ENCODE measurements at places on chromosomes 6 and 20. TPM values are rescaled to one million over a fixed set of nuclear protein-coding genes. Genes with fewer than 3 reads are reported as not detected.

- H3K4me3 ChIP-seq, result no peak overlapping the region
- DNase-seq, result no peak
- H3K27me3 ChIP-seq, result no peaks in the 10 kb centered on the region
- no peak overlapping the region for H3K27ac ChIP-seq
- H3K4me1 ChIP-seq, result no peaks in the 10 kb centered on the region
- H3K36me3 ChIP-seq, result no peaks in the 10 kb centered on the region
These were observed 105.7 kb downstream of the EDN1 start for GRCh38 chr6:12395898-12396297.

IMPG1 gene
- 0.29 TPM for polyA plus RNA-seq

- no peaks in the 10 kb centered on the region for H3K27me3 ChIP-seq
- DNase-seq, result no peak
- no peaks in the 10 kb centered on the region for H3K4me1 ChIP-seq
- no peaks in the 10 kb centered on the region for H3K36me3 ChIP-seq
- no peak overlapping the region for H3K4me3 ChIP-seq
These were observed 57.9 kb downstream of the HLA-A start for GRCh38 chr6:30000156-30000791.

DNA sequence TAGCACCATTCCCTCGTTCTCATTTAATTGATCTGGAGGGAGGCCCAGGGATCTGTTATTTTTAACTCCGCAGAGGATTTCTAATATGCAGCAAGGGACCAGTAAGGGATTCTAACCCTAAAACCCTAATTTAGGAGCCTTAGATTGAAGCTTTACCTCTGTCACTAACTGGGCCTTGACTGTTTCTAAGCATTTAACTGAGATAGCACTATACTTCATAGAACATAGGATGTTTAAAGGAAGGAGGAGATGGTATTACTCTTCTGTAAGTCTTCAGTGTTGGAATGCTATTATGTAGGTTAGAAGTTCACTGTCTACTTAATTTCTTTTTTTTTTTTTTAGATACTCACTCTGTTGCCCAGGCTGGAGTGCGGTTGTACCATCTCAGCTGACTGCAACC lies 242.5 kb downstream of the ZFAND3 start:
- no peak overlapping the region for H3K4me3 ChIP-seq
- H3K36me3 ChIP-seq, result no peaks in the 10 kb centered on the region
- no peaks in the 10 kb centered on the region for H3K27me3 ChIP-seq

- no peak overlapping the region for H3K27ac ChIP-seq
- no peak overlapping the region for H3K4me3 ChIP-seq
- H3K36me3 ChIP-seq, result no peaks in the 10 kb centered on the region
- no peak for DNase-seq
- H3K27me3 ChIP-seq, result no peaks in the 10 kb centered on the region
- no peaks in the 10 kb centered on the region for H3K4me1 ChIP-seq
These were observed 7.2 kb upstream of the ABHD12 start for GRCh38 chr20:25397821-25398220.

GRCh38 chr6:159533568-159533967 lies 159.5 kb downstream of the SOD2 start:
- no peaks in the 10 kb centered on the region for H3K36me3 ChIP-seq
- no peak overlapping the region for H3K27ac ChIP-seq
- no peak for DNase-seq
- H3K4me3 ChIP-seq, result no peak overlapping the region
- no peaks in the 10 kb centered on the region for H3K27me3 ChIP-seq
- H3K4me1 ChIP-seq, result no peaks in the 10 kb centered on the region

LTB gene
- polyA plus RNA-seq, result 7.2 TPM

DNA sequence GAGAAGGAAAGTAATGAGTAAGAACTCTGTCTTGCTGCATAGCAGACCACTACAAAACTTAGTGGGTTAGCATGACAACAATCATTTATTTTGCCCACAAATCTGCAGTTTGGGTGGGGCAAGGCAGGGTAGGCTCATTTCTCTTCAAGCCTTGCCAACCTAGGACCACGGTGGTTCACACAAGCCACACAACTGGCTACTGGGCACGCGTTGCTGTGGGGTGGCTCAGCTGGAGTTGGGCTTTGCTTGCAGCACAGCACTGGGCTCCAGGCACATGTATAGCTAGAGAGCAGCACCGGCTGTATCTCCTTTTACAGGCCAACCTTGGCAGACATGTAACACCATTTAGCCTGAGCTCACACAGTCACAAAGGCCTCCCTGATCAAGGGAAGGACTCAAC lies 4.6 kb upstream of the NXT1 start:
- H3K4me3 ChIP-seq, result no peak overlapping the region
- no peaks in the 10 kb centered on the region for H3K36me3 ChIP-seq
- no peak for DNase-seq
- no peaks in the 10 kb centered on the region for H3K27me3 ChIP-seq
- peaks cover 6% of the 10 kb centered on the region for H3K4me1 ChIP-seq

- H3K27me3 ChIP-seq, result no peaks in the 10 kb centered on the region
- H3K27ac ChIP-seq, result no peak overlapping the region
- no peaks in the 10 kb centered on the region for H3K4me1 ChIP-seq
- H3K36me3 ChIP-seq, result no peaks in the 10 kb centered on the region
These were observed 5.6 kb upstream of the RBCK1 start for GRCh38 chr20:402496-402885.

- DNase-seq, result no peak
- H3K27me3 ChIP-seq, result no peaks in the 10 kb centered on the region
- H3K27ac ChIP-seq, result no peak overlapping the region
- H3K36me3 ChIP-seq, result no peaks in the 10 kb centered on the region
- H3K4me3 ChIP-seq, result no peak overlapping the region
- H3K4me1 ChIP-seq, result no peaks in the 10 kb centered on the region
These were observed 859.7 kb upstream of the ADGRB3 start for GRCh38 chr6:67775333-67775732.

- H3K4me3 ChIP-seq, result no peak overlapping the region
These were observed 64.8 kb downstream of the SNX9 start for GRCh38 chr6:157887892-157888291.

DNA sequence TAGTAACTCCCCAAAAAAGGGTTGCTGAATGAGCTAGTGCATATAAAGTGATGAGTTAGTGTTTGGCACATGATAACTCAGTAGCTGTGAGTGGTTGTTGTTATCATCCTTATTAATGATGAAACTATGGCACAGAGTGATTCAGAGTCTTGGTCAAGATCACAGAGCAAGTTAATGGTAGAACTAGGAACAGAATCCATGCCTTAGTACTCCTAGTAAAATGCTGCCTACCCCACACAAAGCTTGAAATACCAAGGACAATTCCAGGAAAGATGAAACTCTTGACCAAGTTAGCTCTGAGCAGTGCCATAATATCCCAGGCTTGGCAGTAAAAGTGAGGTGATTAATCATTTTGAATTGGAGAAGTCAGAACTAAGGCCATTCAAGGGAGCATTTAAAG lies 109.1 kb upstream of the ENPP5 start:
- no peaks in the 10 kb centered on the region for H3K4me1 ChIP-seq
- no peak overlapping the region for H3K4me3 ChIP-seq
- no peak overlapping the region for H3K27ac ChIP-seq
- H3K27me3 ChIP-seq, result no peaks in the 10 kb centered on the region

TRIM40 gene
- 7.5 TPM for polyA plus RNA-seq

HLA-DOB gene
- polyA plus RNA-seq, result 2.3 TPM

TUBB gene
- polyA plus RNA-seq, result 309 TPM

GRCh38 chr6:55199239-55199638 lies 24.9 kb downstream of the HCRTR2 start:
- H3K36me3 ChIP-seq, result no peaks in the 10 kb centered on the region
- no peaks in the 10 kb centered on the region for H3K4me1 ChIP-seq
- no peaks in the 10 kb centered on the region for H3K27me3 ChIP-seq
- no peak overlapping the region for H3K4me3 ChIP-seq

- peaks cover 32% of the 10 kb centered on the region for H3K4me1 ChIP-seq
- H3K4me3 ChIP-seq, result no peak overlapping the region
- no peak for DNase-seq
- peak overlapping the region; percentile 79 for H3K27ac ChIP-seq
- no peaks in the 10 kb centered on the region for H3K36me3 ChIP-seq
These were observed 21.7 kb downstream of the ELOVL5 start for GRCh38 chr6:53327017-53327395.

GRCh38 chr20:61662226-61662967 lies 403.3 kb downstream of the TAF4 start:
- no peaks in the 10 kb centered on the region for H3K4me1 ChIP-seq
- no peaks in the 10 kb centered on the region for H3K36me3 ChIP-seq
- DNase-seq, result no peak
- H3K27me3 ChIP-seq, result no peaks in the 10 kb centered on the region
- no peak overlapping the region for H3K27ac ChIP-seq

LHFPL5 gene
- polyA plus RNA-seq, result not detected

GRCh38 chr6:15420959-15421438 lies 175.1 kb downstream of the JARID2 start:
- no peaks in the 10 kb centered on the region for H3K4me1 ChIP-seq
- no peak overlapping the region for H3K4me3 ChIP-seq
- H3K27ac ChIP-seq, result no peak overlapping the region

DNA sequence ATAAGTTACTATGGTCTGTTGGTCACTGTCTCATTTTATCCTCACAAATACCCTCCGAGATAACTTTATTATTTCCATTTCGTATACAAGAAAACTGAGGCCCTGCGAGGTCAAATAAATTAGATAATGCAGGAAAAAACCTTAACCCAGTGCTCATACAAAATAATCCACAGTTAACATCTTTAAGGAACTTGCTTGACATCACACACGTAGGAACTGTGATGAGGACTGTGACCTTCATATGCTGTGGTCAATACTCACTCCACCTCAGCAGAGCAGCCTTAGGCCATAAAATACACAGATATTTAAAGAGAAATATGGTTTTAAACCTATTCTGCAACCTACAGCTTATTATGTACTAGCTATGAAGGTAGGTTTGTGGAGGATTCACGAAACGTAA lies 34.3 kb downstream of the PRDM1 start:
- no peak overlapping the region for H3K4me3 ChIP-seq
- DNase-seq, result no peak
- no peaks in the 10 kb centered on the region for H3K27me3 ChIP-seq
- no peaks in the 10 kb centered on the region for H3K4me1 ChIP-seq

DNA sequence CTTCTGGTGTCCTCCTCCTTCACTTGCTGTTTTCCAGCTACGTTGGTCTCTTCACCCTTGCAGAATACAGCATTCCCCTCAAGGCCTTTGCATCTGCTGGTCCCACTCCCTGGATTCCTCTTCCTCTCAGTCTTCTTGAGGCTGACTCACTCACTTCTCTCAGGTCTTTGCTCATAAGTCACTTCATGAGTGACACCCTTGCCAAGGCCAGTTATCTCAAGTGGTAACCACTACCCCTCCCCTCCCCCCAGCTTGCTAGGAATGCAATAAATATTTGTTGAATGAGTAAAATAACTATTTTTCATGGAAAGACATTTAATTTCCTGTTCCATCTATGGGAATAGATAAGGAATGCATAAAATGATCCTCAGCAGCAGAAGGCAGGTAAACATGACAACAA lies 131.7 kb downstream of the PLCB4 start:
- no peaks in the 10 kb centered on the region for H3K36me3 ChIP-seq
- DNase-seq, result no peak
- no peaks in the 10 kb centered on the region for H3K4me1 ChIP-seq
- no peaks in the 10 kb centered on the region for H3K27me3 ChIP-seq

PAK5 gene
- polyA plus RNA-seq, result 0.21 TPM

FRS3 gene
- polyA plus RNA-seq, result 39.3 TPM

LTV1 gene
- polyA plus RNA-seq, result 19.7 TPM

DNA sequence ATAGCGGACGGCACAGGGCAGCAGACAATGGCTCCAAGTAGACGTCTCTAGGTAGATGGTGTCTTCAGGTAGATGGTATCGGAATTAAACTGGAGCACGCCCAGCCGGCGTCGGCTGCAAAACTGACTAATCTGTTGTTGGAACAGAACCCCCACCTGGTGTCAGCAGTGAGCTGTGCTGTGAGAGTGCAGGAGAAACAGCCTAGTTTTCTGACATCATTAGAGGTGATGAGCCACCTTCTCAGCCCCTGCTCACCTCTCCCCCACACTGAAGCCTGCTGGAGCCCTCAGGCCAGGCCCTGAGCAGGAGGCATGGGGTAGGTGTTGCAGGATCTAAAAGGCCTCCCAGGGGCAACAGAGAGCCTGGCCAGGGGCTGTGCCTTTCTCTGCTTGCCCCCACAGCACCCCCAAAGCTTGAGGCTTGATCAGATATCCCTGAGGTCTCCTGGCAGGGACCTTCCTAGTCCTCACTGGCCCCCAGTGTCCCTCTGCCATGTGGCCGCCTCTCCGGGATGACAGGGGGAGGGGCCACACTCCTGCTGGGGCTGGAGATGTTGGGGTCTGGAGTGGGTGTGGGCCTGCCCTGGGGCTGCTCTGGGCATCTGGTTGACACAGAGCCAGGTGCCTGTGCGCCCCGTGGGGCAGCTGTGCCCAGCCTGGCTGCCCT lies 6.9 kb upstream of the HELZ2 start:
- no peak overlapping the region for H3K27ac ChIP-seq
- H3K36me3 ChIP-seq, result no peaks in the 10 kb centered on the region
- no peak overlapping the region for H3K4me3 ChIP-seq
- H3K27me3 ChIP-seq, result no peaks in the 10 kb centered on the region

DNA sequence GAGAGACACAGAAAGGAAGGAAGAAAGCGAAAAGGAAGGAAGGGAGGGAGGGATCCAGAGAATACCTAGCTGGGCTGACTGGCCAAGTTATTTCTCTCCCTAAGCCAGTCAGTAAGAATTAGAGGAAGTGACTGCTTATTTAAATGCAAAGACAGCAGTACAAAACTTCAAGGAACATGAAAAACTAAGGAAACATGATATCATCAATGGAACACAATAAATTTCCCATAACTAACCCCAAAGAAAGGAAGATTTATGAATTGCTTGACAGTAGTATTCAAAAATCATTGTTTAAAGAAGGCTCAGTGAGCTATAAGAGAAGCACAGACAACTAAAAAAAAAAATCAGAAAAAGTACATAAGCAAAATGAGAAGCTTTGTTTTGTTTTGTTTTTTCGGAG lies 252.3 kb upstream of the SASH1 start:
- no peaks in the 10 kb centered on the region for H3K36me3 ChIP-seq
- no peak overlapping the region for H3K4me3 ChIP-seq

GRCh38 chr20:25339608-25340007 lies 51.0 kb downstream of the ABHD12 start:
- no peak overlapping the region for H3K27ac ChIP-seq
- peaks cover 5% of the 10 kb centered on the region for H3K4me1 ChIP-seq
- H3K27me3 ChIP-seq, result no peaks in the 10 kb centered on the region

DNA sequence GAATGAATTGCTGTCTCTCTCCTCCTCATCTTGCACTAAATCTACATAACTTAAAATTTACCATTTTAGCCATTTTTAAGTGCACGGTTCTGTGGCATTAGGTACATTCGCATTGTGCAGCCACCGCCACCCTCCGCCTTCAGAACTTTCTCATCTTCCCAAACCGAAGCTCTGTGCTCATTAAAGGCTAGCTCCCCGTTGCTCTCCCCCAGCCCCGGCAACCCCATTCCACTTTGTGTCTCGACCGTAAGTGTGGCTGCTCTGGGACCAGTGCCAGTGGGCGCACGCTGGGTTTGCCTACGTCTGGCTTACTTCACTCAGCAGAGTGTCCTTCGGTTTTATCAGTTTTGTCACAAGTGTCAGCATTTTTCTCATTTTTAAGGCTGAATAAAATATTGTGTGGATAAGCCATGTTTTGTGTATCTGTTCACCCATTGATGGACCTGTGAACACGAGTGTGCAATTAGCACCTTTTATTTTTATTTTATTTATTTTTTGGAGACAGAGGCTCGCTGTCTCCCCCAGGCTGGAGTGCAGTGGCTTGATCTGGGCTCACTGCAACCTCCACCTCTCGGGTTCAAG lies 16.8 kb downstream of the SLC17A9 start:
- H3K4me1 ChIP-seq, result peaks cover 14% of the 10 kb centered on the region
- H3K4me3 ChIP-seq, result no peak overlapping the region
- no peak overlapping the region for H3K27ac ChIP-seq
- DNase-seq, result peak; percentile 81

- no peak overlapping the region for H3K4me3 ChIP-seq
- no peak for DNase-seq
- H3K27me3 ChIP-seq, result no peaks in the 10 kb centered on the region
- no peaks in the 10 kb centered on the region for H3K36me3 ChIP-seq
These were observed 910.7 kb downstream of the TFAP2A start for GRCh38 chr6:9504191-9504590.

RIPPLY2 gene
- 0.96 TPM for polyA plus RNA-seq

Measured in testis (tissue), 5 donors.